Muscle of arm (tissue), 14 donors: ENCODE measurements at places on chromosomes 5 and 9.
A peak's percentile ranks its signal among the peaks of the same experiment; 100 is the strongest.

GRCh38 chr5:172006321-172007174 is at the start of gene FBXW11:
FBXW11 (minus strand) TSS chr5:172006638; CDS start chr5:172006502, 136 bp downstream.
- peak; percentile 98 for DNase-seq

DNA sequence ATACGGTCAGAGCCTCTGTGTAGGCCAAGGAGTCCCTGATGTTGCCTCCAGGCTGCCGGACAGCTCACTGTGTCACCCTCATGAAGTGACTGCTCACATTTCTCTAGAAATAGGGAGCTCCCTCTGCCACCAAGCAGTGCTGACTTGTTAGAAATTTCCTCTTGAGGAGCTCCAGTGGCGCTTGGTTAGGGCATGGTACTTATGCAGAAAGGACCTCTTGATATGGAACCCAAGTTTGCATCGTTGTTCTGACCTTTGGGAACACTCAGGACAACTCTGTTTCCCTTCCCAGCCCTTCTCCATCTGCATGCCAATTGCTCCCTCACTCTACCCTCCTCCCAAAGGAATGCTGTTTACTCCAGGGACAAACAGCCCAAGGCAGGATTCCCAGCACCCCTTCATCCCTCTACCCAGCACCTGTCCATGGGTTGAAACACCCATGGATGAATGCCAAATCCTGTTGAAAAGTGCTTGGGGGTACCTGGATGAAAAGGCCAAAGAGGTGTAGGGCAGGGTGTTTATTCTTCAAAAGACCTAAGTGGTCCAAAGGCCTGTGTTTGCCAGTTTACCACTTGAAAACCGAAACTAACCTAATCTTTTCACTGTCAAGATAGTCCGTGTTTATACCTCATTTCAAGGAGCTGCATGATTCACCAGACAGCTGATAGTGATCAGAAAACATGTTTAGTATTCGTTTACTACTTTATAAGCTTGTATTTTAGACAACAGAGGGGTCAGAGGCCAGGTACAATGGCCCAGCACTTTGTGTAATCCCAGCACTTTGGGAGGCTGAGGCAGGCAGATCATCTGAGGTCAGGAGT is 51.1 kb downstream of the KLF4 start:
- DNase-seq, result no peak

DNA sequence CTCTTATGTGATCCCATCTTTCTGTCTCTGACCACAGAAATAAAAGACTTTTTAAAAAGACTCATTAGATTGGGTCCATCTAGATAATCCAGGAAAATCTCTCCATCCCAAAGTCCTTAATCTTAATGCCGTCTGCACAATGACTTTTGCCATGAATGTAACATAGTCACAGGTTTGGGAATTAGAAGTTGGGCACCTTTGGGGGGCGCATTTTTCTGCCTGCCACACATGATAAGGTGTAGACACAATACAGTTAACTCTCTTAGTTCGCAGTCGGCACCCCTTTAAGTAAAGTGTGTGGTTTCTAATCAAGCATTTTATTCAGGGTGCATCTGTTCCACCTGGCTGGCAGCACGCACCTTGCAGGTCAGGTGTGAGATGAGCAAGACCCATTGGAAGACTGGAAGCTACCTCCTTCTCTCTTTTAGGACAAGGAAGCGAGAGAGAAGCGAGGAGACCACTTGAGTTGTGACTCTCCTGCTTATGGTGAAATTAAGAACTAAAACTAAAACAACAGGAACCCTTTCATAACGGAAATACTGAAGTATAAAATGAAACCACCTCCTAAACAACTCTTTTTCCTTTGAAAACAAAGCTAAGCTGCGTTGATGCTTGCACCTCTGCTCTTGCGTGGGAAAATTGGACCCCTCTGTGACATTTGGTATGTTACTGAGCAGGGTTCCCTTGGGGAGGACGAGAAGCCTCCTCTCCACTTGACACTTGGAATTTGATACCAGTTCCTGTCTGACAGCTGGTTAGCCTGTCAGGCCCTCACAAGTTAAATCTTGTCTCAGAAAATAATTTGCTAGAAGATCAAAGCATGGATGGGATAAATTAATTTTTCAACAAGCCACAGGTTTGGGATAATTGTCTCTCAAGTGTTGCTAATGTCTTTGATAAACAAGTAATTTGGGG is 304.6 kb upstream of the DMRT1 start:
- DNase-seq, result no peak

- DNase-seq, result no peak
Measured at GRCh38 chr9:85283421-85283820, 458.3 kb downstream of the AGTPBP1 start.

DNA sequence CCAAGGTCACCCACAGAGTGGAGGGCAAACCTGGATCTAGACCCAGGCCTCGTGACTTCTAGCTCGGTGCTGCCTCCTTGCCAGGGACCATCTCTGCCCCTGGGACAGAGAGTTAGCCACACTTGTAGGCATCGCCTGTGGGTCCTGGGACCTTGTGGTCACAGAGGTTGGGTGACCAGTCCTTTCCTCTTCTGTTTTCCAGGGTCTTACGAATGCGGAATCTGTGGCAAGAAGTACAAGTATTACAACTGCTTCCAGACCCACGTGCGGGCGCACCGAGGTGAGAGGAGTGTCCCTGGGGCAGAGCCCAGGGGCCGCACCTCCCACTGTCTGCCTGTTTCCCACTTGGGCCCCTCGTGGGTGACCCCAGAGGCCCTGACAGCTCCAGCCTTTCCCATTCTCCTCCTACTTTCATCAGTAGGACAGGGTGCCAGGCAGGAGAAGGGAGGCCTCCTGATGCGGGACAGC is 76.3 kb downstream of the AMBP start:
- no peak for DNase-seq

DNA sequence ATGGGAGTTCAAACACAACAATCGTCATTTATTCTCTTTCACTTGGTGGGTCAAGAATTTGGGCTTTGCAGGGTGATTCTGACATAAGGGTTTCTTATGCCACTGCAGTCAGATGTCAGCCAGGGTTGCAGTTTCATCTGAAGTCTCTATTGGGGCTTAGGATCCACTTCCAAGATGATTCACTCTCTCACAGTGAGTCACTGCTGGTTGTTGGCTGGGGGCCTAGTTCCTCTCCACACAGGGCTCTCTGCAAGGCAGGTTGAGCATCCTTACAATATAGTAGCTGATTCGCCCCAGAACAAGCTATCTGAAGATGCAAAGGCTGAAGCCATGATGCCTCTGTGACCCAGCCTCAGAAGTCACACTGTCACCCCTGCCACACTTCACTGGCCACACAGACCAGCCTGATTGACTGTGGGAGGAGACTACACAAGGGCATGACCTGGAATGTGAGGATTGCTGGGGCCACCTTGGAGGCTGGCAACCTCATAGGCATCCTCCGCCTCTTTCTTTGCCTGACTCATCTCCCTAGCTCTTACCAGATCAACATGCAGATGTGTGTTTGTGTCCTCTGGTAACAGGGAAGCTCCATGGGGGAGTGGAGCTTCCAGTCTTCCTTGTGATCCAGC is 4.5 kb upstream of the CARD19 start:
- no peak for DNase-seq
